ENCODE measurements at places on chromosomes 2 and 18. TPM values are rescaled to one million over a fixed set of nuclear protein-coding genes. Genes with fewer than 3 reads are reported as not detected.

GRCh38 chr2:42360493-42360889 lies 526 bp downstream of the COX7A2L start:
- DNase-seq = no peak

Gene HRH4
- 0.03 TPM for polyA plus RNA-seq

Gene CNGA3
- polyA plus RNA-seq = not detected

Gene C2orf69
- 3.7 TPM for polyA plus RNA-seq
